ENCODE measurements at places on chromosomes 6 and 20.

DNA sequence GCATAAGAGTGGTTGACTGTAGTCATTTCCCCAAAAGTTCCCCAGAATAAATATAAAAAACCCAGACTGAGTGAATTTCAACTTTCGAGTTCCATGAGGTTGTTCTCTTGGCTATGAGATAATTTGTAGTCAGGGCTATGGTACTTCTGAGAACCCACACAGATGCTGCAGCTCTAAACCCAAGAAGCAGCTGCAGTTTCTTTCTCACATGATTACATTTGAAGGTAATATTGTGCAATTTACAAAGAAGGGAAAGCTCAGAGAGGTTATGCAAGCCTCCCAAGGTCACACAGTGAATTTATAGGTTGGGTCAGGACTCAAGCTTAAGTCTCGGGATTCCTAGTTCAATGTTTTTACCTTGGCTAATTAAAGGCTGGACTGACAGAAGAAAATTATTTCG, 29.7 kb upstream of the CD93 start:
- no peaks in the 10 kb centered on the region for H3K36me3 ChIP-seq
- no peak overlapping the region for H3K4me3 ChIP-seq
- no peak for DNase-seq
- H3K4me1 ChIP-seq, result no peaks in the 10 kb centered on the region
- no peak overlapping the region for H3K27ac ChIP-seq

GRCh38 chr20:16760431-16761304, 12.5 kb downstream of the OTOR start:
- H3K27ac ChIP-seq, result no peak overlapping the region
- DNase-seq, result no peak
- no peaks in the 10 kb centered on the region for H3K4me1 ChIP-seq
- H3K36me3 ChIP-seq, result no peaks in the 10 kb centered on the region
- peaks cover 16% of the 10 kb centered on the region for H3K27me3 ChIP-seq

DNA sequence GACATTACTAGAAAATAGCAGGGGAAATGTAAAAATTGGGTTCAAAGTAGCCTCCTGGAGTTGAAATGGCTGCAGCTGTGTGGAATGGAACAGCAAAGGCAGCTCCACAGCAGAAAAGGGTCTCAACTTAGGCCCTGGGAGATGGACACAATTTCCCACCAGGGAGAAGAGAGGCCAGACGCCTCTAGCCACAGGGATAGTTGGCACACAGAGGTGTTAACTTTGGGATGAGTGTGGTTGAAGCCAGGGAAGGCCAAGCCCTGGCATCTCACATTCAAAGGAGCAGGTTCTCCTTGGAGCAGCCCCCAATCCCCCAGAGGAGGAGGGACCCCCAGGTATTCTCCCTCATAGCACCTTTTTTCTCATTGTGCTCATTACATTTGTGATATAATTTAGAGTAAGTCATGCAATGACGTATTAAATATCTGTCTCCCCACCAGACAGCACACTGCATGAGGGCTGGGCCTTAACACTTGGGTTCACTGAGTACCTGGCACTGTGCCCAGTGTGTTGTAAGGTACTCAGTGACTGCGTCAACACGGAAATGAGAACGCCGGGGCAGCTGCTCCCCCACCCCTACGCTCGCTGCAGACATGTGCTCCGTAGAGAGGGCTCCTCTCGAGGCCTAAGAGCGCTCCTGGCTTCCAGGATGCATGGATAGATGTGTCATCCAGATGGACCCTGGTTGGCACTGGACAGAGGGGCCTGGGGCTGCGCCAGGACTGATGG, 76.0 kb upstream of the CD93 start:
- peaks cover 14% of the 10 kb centered on the region for H3K27me3 ChIP-seq
- H3K27ac ChIP-seq, result no peak overlapping the region
- H3K36me3 ChIP-seq, result no peaks in the 10 kb centered on the region
- DNase-seq, result no peak

DNA sequence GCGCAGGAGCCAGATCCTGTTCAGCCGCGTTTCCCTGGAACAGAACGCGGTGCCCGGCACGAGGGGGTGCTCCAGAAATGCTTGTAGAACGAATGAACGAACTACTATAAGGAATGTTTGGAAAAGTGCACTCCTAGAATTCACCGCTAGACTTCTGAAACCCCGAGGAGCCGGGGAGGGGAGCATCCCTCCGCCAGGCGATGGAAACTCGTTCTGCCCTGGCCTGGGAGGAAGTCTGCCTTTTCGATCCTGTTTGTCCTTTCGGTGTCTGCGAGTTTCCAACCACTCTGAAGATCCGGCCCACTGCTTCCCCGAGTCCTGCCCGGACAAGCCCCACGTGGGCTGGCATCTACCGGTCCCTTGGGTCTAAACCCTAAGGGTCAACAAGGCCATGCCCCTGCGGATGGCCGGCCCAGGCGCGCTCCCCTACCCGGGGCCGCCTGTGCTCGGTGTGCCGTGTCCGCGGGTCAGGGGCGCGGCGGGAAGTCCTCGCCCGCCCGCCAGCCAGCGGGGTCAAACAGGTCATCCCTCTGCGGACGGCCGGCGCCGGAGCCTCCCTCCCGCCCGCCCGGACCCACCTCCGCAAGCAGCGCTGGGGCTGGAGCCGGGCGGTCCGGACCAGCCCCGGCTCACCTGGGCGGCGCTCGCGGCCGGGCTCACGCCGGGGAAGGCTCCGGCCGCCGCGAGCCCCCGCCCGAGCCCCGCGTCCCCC, 526 bp downstream of the SULF2 start:
- peaks cover 83% of the 10 kb centered on the region for H3K27me3 ChIP-seq
- H3K27ac ChIP-seq, result no peak overlapping the region
- H3K36me3 ChIP-seq, result peaks cover 8% of the 10 kb centered on the region
- peaks cover 18% of the 10 kb centered on the region for H3K4me1 ChIP-seq

DNA sequence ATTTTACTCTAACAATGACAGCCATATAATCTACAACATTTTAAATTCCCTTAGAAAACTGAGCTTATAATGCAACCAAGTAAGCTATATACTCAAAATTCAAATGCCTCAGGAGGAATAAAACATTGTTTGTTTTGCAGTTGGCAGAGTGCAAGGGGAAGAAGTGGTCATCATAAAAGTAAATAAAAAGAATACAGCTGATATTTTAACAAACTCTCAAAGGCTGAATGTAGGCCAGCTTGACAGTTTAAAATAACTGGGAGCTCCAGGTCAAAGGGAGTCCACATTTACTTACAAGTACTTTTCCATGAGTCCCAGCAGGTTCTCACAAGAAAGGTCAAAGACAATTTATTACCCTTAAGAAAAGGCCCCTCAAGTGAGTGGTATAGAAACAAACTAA, 589.8 kb downstream of the BCKDHB start:
- H3K27ac ChIP-seq, result no peak overlapping the region
- H3K36me3 ChIP-seq, result no peaks in the 10 kb centered on the region
- H3K4me1 ChIP-seq, result no peaks in the 10 kb centered on the region
- DNase-seq, result no peak
- no peak overlapping the region for H3K4me3 ChIP-seq
- H3K27me3 ChIP-seq, result no peaks in the 10 kb centered on the region

- peaks cover 21% of the 10 kb centered on the region for H3K4me1 ChIP-seq
- no peak for DNase-seq
Observed at GRCh38 chr6:87336367-87336766, 7.3 kb upstream of the GJB7 start.

DNA sequence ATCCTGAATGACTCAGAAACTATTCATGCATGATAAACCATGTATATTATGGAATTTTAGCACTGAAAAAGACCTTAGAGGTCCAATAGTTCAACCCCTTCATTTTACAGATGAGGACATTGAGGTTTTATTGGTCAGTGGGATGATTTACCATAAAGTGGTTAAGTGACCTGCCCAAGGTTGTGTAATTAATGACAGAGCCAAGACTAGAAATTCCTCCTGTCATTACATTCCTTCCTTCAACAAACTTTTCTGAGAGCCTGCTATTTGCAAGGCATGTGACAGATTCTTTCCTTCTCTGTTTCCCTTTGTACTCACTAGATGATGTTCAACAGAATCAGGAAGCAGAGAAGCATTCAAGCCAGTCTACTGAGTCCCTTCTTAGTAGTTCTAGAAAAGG, 170.7 kb upstream of the KCNK16 start:
- no peaks in the 10 kb centered on the region for H3K4me1 ChIP-seq
- no peak for DNase-seq
- no peak overlapping the region for H3K4me3 ChIP-seq
- no peak overlapping the region for H3K27ac ChIP-seq

GRCh38 chr6:149834513-149835481, 29.4 kb downstream of the LRP11 start:
- peaks cover 2% of the 10 kb centered on the region for H3K4me1 ChIP-seq
- no peak overlapping the region for H3K27ac ChIP-seq
- no peaks in the 10 kb centered on the region for H3K36me3 ChIP-seq
- no peak overlapping the region for H3K4me3 ChIP-seq
- peaks cover 4% of the 10 kb centered on the region for H3K27me3 ChIP-seq

DNA sequence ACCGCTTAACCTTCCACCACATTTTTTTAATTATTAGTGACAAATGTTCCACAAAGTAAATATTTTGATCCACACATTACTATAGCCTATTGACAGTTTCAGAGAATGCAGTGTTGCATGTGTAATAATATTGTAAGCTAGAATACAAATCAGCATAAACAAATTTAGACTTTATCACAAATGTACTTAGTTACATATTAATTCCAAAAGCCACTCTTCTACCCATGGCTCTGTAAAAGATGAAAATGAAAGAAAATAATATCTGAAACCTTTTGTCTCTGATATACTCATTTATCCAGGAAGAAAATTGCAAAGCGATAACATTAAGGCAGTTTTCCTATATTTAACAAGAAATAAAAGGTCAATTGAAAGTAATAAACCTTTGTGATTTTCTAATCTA, 954.0 kb upstream of the MAN1A1 start:
- no peak overlapping the region for H3K27ac ChIP-seq
- no peak overlapping the region for H3K4me3 ChIP-seq
- no peaks in the 10 kb centered on the region for H3K36me3 ChIP-seq
- H3K27me3 ChIP-seq, result no peaks in the 10 kb centered on the region

DNA sequence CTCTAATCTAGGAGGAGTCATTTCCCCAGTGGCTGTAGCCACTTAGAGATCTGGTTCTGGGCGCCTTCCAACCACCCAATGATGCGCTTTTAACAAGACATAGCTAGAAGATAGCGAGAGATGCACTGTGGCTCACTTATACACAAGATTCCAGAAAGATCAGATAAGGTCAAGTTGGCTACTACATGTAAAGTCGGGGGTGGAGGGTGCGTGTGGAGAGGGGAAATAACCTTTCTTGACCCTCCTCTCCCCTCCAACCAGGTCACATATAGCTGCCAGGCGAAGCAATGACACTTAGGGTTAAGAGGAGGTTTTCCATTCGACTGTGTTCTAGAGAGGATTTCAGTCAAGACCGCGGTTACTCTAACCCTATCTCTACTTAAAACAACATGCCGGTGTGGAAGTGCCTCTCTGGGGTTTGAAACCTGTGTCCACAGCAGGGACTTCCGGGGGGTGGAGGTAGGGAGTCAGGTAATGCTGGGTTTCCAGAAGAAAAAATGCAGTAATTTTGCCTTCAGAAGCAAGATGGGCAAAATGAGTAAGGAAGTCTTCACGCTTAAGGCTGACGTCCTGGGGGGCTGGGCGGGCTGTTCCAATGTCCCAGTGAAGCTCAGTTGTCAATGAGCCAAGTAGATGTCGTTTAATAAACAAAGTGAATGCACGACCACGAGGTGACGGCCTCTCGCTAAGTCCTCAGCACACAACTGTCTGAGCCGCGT, 1.8 kb upstream of the SIM1 start:
- H3K4me3 ChIP-seq, result peak overlapping the region; percentile 1
- no peak for DNase-seq
- H3K27me3 ChIP-seq, result peaks cover 95% of the 10 kb centered on the region
- peak overlapping the region; percentile 70 for H3K27ac ChIP-seq
- H3K4me1 ChIP-seq, result peaks cover 13% of the 10 kb centered on the region

DNA sequence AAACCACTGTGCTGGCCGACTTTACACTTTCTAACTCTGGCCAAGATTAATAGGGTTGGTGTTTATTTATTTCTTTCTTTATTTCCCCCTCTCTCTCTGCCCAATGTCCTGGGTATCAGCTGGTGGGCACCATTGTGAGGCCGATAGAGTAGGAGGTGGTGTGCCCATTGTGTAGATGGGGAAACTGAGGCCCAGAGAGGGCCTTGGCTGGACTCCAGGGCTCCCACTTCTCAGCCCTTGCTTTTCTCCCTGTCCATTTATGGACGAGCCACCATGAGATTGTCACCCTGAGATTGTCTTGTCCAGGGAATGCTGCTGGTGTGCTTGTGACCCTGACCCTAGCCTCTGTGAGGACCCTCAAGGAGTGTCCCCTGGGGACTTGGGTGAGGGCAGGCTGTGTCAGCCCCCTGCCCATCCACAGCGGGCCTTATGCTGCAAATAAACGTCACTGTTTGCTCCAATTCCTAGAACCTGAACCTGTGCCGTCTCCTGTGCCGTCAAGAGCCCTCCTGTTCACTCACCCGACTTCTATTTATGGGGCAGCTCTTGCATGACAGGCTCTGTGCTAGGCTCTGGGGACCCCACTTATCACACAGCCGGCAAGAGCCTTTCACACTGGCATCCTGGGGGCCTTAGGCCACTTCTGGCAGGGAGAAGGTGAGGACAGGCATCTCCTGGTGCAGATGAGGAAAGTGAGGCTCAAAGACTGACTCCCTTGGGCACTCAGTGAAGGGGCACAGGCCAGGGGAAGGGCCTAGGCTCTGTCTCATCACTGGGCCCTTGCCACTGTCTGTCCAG, 24.8 kb downstream of the SUN5 start:
- no peak overlapping the region for H3K4me3 ChIP-seq
- H3K27me3 ChIP-seq, result no peaks in the 10 kb centered on the region
- H3K36me3 ChIP-seq, result peaks cover 20% of the 10 kb centered on the region
- peaks cover 13% of the 10 kb centered on the region for H3K4me1 ChIP-seq
- peak overlapping the region; percentile 37 for H3K27ac ChIP-seq

- H3K4me3 ChIP-seq, result no peak overlapping the region
- no peaks in the 10 kb centered on the region for H3K27me3 ChIP-seq
- no peak for DNase-seq
- H3K4me1 ChIP-seq, result no peaks in the 10 kb centered on the region
- H3K36me3 ChIP-seq, result no peaks in the 10 kb centered on the region
Observed at GRCh38 chr6:134683783-134684422, 266.0 kb downstream of the ALDH8A1 start.

GRCh38 chr6:31919624-31920303, 7.8 kb upstream of the C2 start:
- H3K4me1 ChIP-seq, result no peaks in the 10 kb centered on the region
- H3K4me3 ChIP-seq, result no peak overlapping the region
- H3K27ac ChIP-seq, result no peak overlapping the region
- no peaks in the 10 kb centered on the region for H3K36me3 ChIP-seq

GRCh38 chr20:51119914-51120313, 97.0 kb upstream of the KCNG1 start:
- peaks cover 41% of the 10 kb centered on the region for H3K27me3 ChIP-seq
- H3K4me3 ChIP-seq, result no peak overlapping the region
- peaks cover 3% of the 10 kb centered on the region for H3K4me1 ChIP-seq
- H3K36me3 ChIP-seq, result no peaks in the 10 kb centered on the region

GRCh38 chr6:85650606-85651005, 7.9 kb upstream of the SYNCRIP start:
- no peak for DNase-seq
- peaks cover under 1% of the 10 kb centered on the region for H3K4me1 ChIP-seq
- no peak overlapping the region for H3K27ac ChIP-seq
- no peak overlapping the region for H3K4me3 ChIP-seq

Measured in activated naive CD4-positive, alpha-beta T cell treated with anti-CD3 and anti-CD28 coated beads, Interleukin-2, amount 10 ng/mL, durations not matched to agents 7 days and 5 days (primary cell).